ENCODE measurements at places on chromosomes 3 and 15.

DNA sequence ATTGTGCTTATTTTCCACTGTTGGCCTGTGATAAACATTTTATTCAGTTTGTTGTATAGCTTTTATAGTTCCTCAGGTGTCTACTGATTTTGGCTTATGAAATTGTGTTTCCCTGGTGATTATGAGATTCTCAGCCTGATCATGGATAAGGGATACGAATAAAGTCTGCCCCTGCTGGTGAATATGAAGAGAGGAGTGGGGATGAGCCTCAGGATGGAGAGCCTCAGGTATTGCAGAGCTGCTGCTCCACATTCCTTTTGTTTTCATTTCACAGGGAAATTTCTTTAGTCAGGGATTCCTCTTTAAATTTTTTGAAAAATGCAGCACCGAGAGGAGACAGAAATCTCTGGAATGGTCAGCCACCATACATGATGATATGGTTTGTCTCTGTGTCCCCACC is 14.7 kb upstream of the RAB6B start:
- DNase-seq = peak; percentile 4

GRCh38 chr3:18635215-18635614 is 210.1 kb upstream of the SATB1 start:
- DNase-seq = no peak

DNA sequence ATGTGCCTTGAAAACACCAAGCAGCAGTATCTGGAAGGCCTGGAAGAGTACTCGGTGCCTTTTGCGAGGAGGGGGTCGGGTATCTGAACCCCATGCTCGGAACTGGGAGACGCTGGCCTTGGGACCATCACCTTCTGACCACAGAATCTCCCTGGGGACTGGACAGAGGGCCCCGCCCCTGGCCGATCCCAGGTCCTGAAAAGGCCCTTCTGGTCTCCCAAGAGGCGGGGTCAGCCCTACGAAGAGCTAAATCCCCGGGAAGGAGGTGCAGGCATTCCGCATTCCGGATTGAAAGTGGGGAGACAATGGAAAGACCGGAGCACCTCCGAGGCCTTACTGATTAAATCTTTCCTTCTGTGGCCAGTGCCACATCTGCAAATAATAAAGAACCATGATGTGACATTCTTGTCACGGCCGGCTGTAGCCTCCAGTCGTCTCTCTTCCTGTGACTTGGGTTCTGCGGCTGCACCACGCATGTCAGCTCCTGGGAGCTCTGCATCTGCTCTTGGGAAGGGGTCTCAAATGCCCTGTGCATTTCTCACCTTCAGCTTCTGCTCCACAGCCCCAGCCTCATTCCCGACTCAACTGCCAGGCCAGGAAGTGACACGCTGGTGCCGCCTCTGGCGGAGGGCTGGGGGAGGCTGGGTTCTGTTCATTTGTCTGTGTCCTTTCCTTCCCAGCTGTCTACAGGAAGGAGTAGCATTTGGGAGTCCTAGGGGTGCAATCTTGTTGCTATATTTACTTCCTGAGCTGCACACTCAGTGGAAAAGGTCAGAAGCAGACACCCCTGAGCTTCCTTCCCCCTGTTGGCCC is 173.5 kb downstream of the KLF13 start:
- DNase-seq = peak; percentile 26

DNA sequence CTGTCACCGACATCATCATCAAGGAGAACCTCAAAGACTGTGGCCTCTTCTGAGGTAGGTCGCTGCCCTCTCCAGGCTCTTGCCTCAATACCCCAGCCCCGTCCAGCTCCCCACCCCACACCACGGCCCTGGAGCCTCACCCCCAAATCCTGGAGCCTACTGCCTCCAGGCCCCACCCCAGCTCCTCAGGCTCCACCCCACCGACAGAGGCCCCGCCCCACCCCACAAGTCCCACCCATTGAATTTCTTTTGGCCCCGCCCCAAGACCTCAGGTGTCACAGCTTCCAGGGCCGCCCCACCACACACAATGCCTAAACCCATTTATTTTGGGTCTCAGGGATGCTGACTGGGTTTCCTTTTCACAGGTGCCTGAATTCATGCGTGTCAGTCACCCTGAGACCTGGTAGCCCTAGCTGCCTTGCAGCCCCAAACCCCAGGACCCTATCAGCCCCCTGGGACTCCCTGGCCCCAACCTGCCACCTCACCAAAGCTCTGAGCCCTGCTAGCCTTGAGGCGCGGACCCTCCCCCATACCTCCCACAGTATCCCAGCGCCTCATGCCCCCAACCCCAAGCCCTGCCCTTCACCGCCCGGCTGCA is 3.6 kb downstream of the GNAT1 start:
- DNase-seq = no peak

DNA sequence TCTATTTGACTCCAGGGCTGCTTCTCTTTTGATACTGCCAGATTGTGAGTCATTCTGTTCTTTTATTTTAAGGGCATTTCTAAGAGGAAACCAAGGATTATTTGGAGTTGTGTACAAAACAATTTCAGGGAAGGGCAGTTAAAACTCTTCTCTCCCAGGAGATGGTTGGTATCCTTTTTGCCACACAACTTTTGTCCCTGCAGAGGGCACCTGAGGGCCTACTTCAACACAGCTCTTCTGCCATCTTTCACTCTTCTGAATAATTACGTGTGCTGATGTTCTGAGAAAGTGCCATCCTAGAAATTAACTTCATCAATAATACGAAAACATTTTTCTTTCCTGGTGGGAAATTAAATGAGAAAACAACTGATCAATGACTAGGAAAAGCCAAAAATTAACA is 75.7 kb upstream of the GADL1 start:
- DNase-seq = peak; percentile 21

GRCh38 chr3:193174140-193174539 is 66.9 kb upstream of the PLAAT1 start:
- peak; percentile 12 for DNase-seq

DNA sequence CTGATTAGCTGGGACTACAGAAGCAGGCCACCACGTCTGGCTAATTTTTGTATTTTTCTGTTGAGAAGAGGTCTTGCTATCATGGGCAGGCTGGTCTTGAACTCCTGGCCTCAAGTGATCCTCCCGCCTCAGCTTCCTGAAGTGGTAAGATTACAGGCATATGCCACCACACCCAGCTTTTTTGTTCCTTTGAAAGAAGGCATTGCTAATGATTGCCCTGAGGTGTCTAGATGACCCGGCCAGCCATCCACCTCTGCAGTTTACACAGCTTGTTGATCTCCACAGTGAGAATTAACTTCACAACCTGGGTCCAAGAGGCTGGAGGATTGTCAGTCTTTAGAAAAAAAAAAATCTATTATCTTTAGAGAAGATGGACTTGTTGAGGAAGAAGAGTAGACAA is 58.7 kb downstream of the SMAD3 start:
- DNase-seq = no peak

- DNase-seq = no peak
Measured at GRCh38 chr3:25214034-25214433, 214.0 kb upstream of the RARB start.

DNA sequence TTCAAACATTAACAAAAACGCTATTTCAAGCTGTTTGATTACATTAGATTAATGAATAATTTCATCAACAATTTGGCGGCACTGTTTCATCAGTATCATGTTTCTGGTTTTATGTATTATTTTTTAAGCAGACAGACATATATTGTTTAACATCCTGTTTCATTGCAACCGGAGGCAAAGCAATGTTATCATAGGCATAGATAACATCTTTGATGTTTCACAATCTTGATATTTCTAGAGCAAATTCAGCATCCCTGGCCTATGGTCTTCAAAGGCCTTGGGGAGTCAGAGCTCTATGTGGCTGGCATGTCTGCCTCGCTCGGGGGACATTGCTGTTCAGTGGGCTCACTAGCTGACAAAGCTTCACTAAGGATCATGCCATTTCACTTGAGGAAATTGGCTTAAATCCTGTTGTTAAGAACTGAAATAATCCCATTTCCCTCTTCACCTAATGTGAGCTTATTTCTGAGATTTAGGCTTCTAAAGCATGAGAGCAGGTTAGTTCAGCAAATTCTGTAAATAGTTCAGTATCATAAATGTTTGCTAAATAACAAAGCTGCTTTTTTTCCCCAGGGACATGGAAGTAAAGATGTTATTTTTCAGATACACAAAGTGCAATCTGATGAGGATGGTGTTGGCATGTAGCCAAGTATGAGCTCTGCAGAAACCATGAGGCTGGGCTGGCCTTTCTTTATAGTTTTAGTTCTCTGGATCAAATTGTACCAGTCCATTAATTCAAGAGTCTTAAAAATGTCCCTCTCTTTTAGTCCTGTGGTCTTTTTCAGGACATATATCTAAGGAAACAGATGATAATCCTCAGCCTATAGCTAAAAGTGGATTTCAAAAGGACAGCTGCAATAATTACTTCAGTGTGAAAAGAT is 941.4 kb downstream of the PLOD2 start:
- DNase-seq = no peak

GRCh38 chr3:117264204-117264994 is 554.8 kb downstream of the TUSC7 start:
- no peak for DNase-seq

DNA sequence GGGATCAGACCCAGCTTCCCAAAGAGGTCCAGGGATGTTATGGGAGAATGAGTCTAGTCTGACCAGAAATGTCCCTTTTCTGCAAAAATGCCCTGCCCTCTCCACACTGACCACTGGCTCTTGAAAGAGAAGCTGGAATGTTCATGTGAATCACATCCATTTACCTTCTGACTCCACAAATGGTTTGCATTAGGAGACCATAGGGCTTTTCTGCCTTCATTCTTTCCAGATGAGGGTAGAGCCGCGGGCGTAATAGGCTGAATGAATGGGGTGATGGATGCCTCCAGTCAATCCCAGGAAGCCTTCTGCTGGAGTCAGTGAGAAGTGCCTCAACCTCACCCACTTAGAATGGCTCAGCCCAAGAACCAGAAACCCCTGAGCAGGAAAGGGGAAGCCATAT is 47.2 kb upstream of the IREB2 start:
- DNase-seq = peak; percentile 91

DNA sequence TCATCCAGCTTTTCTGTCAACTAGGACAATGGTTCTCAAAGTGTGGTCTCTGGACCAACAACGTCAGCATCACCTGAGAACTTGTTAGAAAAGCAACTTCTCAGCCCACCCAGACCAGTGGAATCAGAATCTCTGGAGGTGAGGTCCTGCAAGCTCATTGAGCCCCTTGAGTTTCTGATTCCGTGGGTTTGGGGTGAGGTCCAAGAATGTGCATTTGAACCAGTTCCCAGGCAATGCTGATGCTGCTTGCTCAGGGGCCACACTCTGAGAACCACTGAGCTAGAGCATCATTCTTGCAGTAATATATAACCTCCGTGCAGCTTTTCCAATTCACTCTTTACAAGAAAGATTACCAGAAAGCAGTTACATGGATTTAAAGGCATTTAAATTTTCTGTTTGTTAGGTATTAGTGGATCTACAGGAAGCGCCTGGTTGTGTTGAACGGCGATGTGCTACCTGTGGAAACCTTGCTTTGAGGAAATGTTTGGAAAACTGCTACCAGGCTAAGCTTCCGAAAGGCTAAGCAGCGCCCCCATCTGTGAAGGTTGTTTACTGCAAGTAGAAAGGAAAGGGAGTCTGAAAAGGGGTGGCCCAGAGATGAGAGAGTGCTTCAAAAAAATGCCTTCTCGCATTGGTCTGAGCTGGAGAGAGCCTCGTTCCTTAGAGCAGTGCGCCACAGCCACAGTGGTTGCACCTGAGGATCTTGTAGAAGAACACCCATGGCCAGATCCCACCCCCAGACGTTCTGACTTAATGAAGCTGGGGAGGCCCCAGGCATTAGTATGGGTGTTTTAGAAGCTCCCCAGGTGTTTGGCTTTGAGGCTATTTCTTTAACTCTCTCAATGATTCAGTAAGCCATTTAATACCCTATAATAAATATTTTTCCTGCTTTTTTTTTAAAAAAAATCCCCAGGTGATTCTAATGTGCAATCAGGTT is 50.0 kb downstream of the RLBP1 start:
- DNase-seq = peak; percentile 52

- peak; percentile 78 for DNase-seq
Measured at GRCh38 chr3:131702146-131702545, 199.4 kb upstream of the MRPL3 start.

DNA sequence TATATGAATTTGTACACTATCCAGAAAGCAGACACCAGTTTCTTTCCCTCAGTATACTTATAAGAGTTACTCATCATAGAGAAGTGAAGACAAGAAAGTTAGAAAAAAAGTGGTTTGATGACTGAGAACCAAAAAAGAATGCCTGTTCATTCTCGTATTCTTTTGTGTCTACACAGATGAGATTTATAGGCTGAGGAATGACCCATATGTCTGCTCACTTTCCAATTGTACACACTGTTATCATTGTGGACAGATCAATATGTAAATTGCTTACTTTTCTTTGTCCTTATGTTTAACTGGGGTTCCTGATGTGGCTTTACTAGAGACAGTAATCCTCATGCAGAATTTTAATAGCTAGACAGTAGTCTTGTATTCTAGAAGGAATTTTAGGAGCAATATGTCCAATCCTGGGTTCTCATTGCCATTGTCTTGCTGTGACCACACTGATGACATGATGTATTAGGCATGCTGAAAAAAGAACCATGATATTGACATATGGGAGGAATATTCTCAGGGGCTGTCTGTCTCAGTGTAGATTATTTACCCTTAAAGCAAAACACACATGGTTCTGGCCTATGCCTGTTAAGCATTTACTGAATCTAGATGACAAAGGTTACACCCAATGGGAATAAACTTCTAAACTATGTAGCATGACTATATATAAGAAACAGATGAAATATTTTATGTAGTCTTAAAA is 669.7 kb downstream of the ROBO1 start:
- DNase-seq = peak; percentile 5

DNA sequence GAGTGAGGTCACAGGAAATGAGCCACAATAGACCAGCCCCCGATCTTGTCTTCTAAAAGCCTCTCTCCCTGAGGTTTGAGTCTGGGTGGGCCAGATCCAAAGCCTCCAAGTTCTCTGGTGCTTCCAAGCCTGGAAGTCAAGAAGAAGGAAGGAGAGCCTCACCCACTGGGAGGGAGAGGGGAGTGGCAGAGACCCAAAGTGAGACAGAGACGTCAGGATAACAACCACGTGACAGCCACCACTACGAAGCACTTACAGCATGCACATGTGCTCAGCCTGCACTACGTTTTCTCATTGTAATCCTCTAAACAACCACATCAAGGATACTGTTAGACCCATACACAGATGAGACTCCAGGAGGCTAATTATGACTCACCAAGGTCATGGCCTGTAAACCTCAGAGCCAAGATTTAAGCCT is 197.3 kb upstream of the LINGO1 start:
- DNase-seq = peak; percentile 37

GRCh38 chr15:74312445-74313007 is 54.9 kb downstream of the CYP11A1 start:
- DNase-seq = no peak

- peak; percentile 78 for DNase-seq
Measured at GRCh38 chr15:98076021-98076816, 115.7 kb downstream of the ARRDC4 start.

DNA sequence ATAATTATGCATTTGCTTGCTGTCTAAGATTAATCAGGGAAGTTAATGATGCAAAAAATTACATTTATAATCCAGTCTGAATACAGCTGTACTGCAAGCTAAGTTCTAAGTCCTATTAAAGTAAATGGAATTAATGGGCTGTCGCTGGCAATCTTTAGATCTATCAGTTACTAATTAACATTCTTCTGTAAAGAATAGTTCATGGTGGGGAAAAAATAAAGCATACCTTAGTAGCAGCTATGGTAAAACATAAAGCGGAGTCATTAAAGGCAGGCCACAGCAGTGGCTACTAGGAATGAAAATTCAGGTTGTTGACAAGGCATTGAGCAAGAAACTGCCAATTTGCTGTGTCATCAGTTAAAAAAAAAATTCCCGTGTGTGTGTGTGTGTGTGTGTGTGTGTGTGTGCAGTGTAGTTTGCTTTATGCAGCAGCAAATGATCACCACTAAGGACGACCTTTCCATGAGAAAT is 129.8 kb downstream of the ZNF385D start:
- peak; percentile 20 for DNase-seq

Data from EH (cell line).